ENCODE measurements at places on chromosomes 13 and 19.
A peak's percentile ranks its signal among the peaks of the same experiment; 100 is the strongest.

- DNase-seq = no peak
Measured at GRCh38 chr13:25762281-25762680, 289.5 kb downstream of the SHISA2 start.

GRCh38 chr13:62246581-62246980 lies 830.9 kb upstream of the PCDH20 start:
- DNase-seq = no peak

DNA sequence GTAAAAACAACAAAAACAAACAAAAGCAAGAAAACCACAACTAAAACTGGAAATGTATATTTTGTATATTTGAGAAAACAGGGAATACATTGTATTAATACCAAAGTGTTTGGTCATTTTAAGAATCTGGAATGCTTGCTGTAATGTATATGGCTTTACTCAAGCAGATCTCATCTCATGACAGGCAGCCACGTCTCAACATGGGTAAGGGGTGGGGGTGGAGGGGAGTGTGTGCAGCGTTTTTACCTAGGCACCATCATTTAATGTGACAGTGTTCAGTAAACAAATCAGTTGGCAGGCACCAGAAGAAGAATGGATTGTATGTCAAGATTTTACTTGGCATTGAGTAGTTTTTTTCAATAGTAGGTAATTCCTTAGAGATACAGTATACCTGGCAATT lies 17.1 kb downstream of the KLF5 start:
- DNase-seq = no peak

GRCh38 chr13:40692946-40693345 lies 26.5 kb upstream of the FOXO1 start:
- no peak for DNase-seq

DNA sequence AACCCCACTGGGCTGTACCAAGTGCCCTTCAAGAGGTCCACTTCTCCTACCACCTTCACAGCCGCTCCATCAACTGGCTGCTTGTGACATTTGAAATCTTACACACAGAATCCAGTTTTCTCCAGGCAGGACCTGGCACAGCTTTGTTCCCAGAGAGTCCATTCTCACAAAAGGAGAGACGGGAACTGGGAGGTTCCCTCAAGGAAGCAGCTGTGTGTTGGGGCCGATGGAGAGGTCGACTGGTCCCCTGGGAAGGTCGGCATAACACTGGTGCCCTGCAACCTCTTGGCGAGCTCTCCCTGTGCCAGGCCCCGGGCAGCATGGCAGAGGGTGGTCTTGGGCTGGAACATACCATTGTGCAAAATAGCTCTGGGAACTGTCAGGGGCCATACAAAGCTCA lies 21.5 kb downstream of the ELL start:
- no peak for DNase-seq

GRCh38 chr13:83798731-83799130 lies 83.5 kb downstream of the SLITRK1 start:
- no peak for DNase-seq

DNA sequence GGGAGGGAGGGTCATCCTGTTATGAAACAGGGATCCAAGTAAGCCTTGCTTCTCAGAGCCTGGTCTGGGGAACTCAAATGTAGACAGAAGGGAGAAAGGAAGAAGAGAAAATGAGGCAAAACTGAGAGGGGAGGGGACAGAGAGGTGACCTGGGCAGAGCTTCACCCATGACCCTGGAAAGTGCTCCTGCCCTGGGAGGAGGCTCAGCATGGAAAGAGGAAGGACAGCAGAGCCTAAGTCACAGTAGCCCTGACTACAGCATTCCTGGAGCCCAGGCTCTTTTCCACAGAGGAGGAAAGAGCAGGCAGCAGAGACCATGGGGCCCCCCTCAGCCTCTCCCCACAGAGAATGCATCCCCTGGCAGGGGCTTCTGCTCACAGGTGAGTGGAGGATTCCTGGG lies at the start of gene CEACAM3:
TSS of gene CEACAM3 (plus strand) at position 226 of the 400 bp plus-strand sequence. CDS start at position 317, 91 bp downstream.
- no peak for DNase-seq

DNA sequence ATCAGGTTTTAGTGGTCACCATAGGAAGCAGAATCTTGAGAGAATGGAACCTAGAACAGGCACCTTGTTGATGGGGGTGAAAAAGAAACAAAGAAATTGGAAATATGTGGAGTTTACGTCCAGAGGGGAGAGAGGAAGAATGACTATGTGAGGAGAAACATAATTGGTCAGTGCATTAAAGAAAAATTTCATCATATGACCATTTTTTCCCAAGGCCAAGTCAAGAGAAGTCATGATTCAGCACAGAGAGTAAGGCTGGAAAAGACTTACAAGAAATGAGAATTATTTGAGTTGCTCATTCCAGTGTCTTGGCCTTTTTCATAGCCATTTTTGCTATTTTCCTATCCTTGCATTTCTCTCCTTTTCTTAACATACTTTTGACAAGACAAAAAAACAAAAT lies 421.7 kb downstream of the EFNB2 start:
- no peak for DNase-seq

DNA sequence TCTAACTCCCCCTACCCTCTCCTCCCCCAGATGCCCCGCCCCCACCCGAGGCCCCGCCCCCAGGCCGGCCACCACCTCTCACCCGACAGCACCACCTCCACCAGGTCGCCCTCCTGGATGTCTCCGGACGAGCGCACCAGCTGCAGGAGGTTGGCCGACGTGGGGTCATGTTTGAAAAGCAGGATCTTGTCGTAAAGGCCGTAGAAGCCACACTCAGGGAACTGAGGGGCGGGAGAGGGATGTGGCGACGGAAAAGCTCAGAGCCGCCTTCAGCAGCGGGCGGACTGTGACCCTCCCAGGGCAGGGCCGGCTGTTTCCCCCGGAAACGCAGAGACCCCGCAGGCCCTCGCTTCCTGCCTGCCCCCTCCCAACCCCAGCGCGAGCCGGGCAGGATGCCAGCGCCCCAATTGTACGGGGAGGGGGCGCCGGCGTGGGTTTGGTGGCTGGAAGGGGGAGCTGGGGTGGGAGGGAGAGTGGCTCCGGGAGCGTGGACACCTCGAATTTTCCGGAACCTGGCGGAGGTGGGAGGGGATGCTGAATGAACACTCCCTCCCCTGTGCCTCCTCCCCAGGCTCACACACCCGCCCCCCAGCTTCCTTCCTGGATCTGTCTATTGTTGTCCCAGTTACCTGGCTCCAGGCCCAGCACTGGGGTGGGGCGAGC lies 3.0 kb downstream of the PRKD2 start:
- peak; percentile 92 for DNase-seq

DNA sequence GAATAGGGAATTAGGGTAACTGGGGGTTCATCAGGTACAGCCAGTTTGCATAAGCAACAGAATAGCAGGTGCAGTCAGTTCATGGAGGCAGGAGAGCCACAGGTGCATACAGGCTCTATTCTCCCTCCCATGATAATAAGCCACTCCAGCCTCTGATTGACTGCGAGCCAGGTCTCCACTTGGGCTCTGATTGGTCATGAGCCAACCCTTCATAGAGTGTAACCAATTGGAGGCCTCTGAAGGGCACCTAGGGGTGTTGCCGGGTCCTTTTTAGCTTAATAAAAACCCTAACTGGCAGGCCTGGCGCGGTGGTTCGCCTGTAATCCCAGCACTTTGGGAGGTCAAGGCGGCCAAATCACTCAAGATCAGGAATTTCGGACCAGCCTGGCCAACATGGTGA lies 8.7 kb upstream of the CKM start:
- DNase-seq = no peak

DNA sequence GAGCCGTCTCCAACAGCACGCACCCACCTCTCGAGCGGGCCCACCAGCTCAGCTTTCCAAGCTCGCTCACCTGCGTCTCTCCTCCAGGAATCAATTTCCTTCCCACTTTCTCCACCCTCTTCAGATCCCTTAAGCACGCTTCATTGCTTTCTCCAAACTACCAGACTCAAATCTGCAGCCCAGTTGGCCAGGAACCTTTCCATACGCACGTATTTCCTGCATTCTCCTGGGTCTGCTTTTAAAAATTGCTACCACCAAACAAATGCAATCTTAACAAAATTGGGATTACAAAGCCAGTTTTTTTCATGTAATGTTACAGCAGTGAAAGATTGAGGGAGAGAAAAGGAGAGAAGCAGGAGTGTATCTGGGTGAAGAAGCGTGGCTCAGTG lies 1.5 kb downstream of the ENOX1 start:
- DNase-seq = no peak

GRCh38 chr19:17762505-17763229 lies 11.4 kb downstream of the FCHO1 start:
- peak; percentile 82 for DNase-seq

GRCh38 chr13:101424381-101425155 lies 8.3 kb upstream of the NALCN start:
- DNase-seq = no peak

- no peak for DNase-seq
Measured at GRCh38 chr13:86108334-86108733, 309.1 kb upstream of the SLITRK6 start.

GRCh38 chr13:98892077-98892476 lies 85.8 kb downstream of the DOCK9 start:
- no peak for DNase-seq

DNA sequence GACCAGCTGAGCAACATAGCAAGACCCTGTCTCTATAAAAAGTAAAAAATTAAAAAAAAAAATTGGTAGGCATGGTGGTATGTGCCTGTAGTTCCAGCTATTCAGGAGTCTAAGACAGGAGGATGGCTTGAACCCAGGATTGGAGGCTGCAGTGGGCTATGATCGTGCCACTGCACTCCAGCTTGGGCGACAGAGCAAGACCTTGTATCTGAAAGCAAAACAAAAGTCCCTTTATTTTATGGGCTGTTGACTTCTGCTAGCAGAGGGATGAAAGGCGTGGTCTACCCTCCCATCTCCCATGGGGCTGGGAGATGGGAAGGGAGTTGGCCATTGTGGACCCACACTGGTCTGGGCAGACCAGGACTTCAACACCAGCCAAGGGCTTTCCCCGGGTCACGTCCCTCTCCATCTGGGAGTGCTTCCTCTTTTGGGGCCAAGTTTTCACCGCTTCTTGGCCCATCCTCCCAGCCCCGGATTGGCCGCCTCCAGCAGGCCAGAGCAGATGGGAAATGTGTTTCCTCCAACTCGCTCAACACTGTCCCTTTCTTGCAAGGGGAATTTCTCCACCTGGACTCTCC lies 2.2 kb upstream of the TNFSF9 start:
- peak; percentile 46 for DNase-seq

DNA sequence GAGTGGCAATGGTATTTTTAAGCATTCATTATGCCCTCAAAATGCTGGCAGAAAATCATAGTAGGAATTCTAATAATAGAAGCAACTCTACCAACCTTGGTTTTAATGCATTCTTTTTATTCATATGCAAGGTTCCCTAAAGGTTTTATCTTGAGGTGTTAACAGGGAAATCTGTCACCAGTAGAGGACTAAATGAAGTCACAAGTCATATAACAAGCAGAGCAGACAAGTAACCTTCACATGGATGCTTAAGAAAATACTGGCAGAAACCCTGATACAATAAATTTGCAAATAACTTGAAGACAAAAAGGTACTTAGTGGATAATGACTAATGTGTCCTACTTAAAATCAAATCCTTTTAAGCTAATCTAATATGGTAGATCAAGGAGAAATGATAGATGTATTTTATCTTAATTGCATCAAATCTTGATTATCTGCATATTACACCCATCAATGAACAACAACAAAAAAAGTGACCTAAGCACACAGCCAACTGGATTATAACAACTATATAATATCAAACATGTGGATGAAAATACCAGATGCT lies 73.3 kb downstream of the RFC3 start:
- no peak for DNase-seq

DNA sequence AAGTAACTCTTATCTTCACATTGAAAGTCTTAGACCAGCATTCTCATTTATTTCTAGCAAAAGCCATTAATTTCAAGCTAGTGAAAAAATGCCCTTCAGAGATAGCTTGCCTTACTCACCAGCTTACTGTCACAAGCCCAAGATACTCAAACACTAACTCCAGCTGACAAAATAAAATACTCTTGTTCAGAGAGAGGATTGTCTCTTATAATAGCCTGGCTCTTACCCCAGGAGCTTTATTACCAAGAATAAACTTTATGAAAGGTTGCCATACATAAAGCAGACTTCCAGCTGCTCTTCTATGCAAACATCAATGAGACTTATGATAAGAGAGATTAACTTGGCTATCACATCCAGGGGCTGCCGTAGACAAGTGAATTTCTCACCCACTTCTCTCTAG lies 53.6 kb downstream of the XPO4 start:
- DNase-seq = no peak

DNA sequence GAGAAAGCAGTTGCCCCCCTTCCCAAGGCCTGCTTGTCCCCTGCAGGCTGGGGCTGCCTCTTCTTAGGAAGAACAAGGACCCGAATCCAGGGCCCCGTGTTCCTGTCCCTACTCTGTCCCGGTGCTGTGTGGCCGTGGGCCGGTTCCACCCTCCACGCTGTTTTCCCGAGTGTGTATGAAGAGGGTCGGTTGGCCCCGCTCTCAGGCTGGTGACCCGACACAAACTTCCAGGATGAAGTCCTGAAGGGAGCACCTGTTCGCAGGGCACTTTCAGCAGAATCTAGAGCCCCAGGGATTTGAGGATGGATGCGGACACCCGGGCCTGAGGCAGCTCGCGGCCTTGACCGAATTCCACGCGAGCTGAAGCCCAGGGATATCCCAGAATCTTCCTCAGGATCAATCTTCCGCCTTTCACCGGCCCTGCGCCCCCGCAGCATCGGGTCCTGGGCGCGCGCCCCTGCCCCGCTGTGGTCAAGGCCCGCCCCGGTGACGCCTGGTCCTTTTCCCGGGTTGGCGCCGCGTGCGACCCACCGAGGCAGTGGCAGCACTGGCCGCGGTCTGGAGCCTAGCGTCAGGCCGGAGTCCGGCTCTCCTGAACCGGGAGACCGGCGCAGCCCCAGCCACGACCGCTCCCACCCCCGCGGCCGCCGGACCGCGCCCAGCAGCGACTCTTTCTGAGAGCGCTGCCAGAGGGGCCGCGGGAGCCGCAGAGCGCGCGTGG lies 528 bp upstream of the CHST8 start:
- no peak for DNase-seq

DNA sequence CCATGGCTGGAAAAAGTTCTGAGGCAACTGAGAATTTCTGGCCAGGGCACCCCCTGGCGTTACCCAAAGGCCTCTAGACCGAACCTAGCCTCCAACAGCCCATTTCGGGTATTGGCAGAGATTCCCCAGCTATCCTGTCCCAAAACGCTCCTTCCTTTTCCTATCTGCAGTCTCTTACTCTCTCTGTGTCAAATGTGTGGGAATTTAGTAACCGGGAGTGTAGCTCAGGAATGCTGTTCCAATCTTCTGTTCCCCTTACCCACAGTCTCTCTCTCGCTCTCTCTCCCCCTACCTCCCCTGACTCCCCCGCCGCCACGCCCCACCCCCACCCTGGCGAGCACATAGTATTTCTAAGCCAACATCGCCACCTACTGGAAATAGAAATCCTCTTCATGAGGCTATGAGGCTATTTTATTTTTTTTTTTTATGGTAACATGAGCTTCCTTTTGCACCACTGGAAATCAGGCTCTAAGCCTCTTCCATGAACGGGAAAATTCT lies 27.0 kb downstream of the OXGR1 start:
- DNase-seq = no peak

Measured in testis (tissue), 5 donors.